Left renal pelvis (tissue), 4 donors: ENCODE measurements at places on chromosomes 5 and 9.

GRCh38 chr5:1446602-1447343 is 1.5 kb upstream of the SLC6A3 start:
- no peak for DNase-seq

GRCh38 chr9:134165357-134166315 is 1.3 kb upstream of the RNU6ATAC start:
- no peak for DNase-seq

- no peak for DNase-seq
Observed at GRCh38 chr5:36726317-36726716, 119.9 kb downstream of the SLC1A3 start.

DNA sequence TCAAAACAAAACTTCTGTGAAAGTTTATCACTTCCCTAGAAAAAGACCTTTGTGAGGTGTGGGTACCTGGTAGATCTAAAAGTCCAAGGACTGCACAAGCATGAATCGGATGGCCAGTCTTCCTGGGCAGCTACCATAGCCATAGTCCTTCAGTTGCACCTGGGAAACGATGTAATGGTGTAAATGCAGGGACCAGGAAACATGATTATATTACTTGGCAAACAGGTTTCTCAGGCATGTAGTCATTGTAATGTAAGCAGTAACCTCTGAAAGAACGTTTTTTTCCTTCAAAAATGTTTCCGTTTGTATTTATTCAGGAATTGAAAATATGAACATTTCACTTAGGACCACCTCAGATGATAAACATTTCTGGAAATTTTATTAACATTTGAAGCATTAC is 433.4 kb downstream of the DTWD2 start:
- peak; percentile 11 for DNase-seq

DNA sequence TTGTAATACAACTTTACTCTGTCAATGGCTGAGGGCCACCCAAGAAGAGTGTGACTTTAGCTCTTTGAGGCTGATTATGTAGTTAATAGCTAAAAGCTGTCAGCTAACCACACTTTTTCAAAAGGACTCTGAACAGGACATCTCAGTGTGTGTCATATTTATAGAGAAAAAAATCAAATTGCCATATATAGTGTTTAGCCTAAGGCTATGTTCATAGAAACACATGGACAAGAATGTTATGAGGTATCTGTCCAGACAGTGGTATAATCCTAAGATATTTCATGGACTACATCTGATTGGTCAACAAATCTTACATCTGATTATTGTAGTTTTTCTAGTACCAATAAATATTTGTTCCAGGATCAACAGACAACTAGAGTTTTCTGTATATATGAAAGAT is 42.1 kb upstream of the CDH18 start:
- DNase-seq = no peak
